ENCODE measurements at places on chromosomes 12 and 14. TPM values are rescaled to one million over a fixed set of nuclear protein-coding genes. Genes with fewer than 3 reads are reported as not detected.

Gene KLRB1
- not detected for total RNA-seq

Gene RITA1
- 15.5 TPM for total RNA-seq

Gene AQP5
- total RNA-seq: not detected

Gene BHLHE41
- 6.0 TPM for total RNA-seq

Gene LTB4R
- total RNA-seq: 12.0 TPM

Gene CACNA1C
- total RNA-seq: 27.0 TPM

Gene DCN
- 2,473 TPM for total RNA-seq

Gene TSPAN8
- 0.22 TPM for total RNA-seq

Gene CGRRF1
- 13.7 TPM for total RNA-seq

Gene TAC3
- total RNA-seq: not detected

Gene TMTC1
- 25.2 TPM for total RNA-seq

Gene PYGL
- 97.7 TPM for total RNA-seq

Gene MUCL1
- total RNA-seq: not detected

Gene PRH2
- not detected for total RNA-seq

Gene PSEN1
- 58.6 TPM for total RNA-seq

Gene CAPZA3
- not detected for total RNA-seq

Gene A2M
- total RNA-seq: 8.5 TPM

Gene OTOGL
- total RNA-seq: 0.92 TPM

Gene FAM181A
- total RNA-seq: not detected

Gene BATF
- not detected for total RNA-seq

Gene CCND2
- 158 TPM for total RNA-seq

Gene SERPINA3
- 3.9 TPM for total RNA-seq
